ENCODE measurements at places on chromosomes 7 and 10.
A peak's percentile ranks its signal among the peaks of the same experiment; 100 is the strongest.

GRCh38 chr10:98414932-98415730 lies at the start of gene PYROXD2:
TSS of gene PYROXD2 (minus strand) at chr10:98415182. CDS start at chr10:98415135, 47 bp downstream.
- peak; percentile 13 for DNase-seq

- DNase-seq: no peak
Observed at GRCh38 chr7:108313086-108313485, 143.2 kb downstream of the NRCAM start.

DNA sequence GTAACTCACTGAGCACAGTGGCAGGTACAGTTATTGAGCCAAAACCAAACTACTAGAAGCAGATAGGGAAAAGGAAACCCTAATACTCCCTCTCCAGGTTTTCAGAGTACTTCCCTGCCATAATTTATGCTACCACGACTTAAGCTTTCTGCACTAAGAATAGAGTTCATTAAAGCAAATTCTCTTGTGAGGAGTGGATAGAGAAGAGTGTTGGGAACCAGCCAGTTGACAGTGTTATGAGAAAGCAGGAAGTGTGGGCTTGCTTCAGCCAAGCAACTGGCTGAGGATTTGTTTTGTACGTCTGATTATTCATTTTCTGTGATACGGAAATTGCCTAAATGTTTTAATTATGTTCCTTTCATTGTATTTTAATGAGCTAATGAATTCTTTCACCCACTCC lies 280.5 kb downstream of the KIF20B start:
- no peak for DNase-seq

GRCh38 chr7:18553605-18554003 lies 58.1 kb downstream of the HDAC9 start:
- DNase-seq: no peak

DNA sequence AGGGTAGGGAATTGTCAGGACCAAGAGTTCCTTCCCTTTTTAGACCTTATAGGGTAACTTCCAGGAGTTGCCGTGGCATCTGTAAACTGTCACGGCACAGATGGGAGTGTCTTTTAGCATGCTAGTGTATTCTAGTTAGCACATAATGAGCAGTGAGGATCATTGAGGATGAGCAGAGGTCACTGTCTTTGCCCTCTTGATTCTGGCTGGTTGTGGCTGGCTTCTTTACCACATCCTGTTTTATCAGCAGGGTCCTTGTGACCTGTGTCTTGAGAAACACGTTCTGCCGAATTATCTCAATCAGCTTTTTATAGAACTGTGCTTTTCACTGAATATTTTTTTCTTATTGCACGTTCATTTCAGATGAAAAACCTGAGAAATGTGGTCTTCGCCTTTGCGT lies 41.5 kb downstream of the MINPP1 start:
- no peak for DNase-seq

Data from activated CD4-positive, alpha-beta T cell treated with anti-CD3 and anti-CD28 coated beads, Interleukin-2, amount 50 U/mL, for 4 hours (primary cell).